Left renal pelvis (tissue), 4 donors: ENCODE measurements at places on chromosomes 6 and 20. TPM values are rescaled to one million over a fixed set of nuclear protein-coding genes. Genes with fewer than 3 reads are reported as not detected.

DNA sequence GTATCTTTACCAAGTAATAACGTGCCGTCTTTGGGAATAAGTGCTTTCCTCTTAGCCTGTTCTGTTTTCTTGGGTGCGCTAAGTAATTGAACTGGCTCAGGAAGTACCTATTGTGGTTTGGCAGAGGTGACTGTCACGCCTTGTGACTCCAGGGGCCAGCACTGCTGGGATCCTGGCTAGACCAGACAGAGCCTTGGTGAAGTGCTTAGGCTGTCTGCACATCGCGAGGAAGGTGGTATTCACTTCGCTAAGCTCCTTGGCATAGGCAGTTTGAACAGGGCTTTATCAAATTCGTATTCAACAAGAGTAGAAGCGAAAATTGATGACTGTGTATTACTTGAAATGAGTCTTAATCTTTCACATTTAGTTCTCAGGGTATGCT, 17.6 kb downstream of the PRDM1 start:
- no peak for DNase-seq

DNA sequence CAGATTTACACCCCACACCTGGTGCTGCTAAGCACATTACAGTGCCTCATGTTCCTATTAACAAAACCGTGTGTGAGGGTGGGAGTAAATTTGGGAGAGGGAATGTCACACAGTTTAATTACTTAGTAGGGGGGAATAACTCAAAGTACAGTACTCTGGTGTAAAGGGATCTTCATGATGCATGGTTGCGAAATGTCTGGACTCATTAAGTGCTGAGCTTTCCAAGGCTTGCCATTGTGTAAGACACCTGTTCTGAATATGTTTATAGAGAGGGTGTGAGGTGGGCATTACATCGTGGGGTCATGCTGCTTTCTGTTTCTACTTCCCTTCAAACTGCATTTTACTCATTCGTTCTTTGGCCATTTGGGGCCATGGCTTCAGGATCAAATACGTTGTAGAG, 181.2 kb downstream of the ADGRG6 start:
- DNase-seq: no peak

DNA sequence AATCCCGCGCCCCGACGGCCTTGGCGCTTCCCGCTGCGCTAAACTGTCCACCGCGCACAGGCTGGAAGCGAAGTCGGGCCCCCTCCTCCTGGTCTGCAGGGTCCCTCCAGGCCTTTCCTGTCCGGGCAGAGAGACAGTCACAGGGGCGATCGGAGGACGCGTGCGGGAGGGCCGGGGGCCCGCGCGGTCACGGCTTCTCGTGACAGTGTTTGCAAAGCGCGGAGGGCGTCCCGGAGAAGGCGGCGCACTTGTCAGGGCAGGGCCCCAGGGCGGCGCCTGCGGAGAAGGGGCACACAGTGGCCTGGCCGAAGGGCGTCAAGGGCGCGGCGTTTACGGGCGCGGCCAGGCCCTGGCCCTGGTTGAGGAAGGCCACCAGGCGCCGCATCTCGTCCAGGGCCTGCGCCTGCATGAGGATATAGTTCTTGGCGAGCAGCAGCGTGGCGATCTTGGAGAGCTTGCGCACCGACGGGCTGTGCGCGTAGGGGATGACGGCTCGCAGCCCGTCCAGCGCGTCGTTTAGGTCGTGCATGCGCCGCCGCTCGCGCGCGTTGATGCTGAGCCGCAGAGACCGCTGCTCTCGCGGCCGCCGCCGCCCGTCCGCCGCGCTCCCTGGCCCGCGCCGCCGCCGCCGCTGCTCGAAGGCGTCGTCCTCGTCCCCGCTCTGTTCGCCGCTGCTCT, 763 bp downstream of the BHLHE23 start:
- no peak for DNase-seq

- DNase-seq: no peak
Observed at GRCh38 chr20:39702701-39703349, 740.7 kb downstream of the DHX35 start.

DNA sequence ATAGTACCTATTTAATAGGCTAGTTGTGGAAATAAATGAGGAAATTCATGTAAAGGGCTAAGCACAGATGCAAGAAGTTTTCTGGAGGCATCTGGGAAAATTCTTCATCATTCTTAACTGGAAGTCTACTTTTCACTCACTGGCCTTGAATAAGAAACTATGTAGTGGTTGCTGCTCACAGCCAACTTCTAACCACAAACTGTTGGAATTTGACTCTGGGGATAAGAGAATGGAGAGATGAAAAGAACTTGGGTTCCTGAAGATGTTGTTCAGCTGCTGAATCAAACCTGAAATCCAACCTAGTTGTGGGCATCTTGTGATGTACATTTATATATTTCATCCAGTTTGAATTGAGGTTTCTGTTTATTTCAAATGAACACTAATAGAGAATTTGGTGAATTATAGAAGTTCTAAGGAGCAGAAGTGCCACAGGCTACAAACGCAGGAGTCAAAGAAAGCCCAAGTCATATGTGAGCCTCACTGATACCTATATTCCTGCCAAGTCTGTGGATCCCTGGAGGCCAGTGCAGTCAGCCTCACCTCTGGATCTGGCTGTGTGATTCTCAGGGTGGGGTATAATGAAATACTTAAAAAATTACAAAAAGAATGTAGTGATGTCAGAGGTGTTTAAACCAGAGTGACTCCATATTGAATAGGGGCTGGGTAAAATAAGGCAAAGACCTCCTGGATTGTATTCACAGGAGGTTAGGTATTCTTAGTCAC, 18.7 kb upstream of the MEI4 start:
- no peak for DNase-seq

Gene FNDC11
- 1.2 TPM for polyA plus RNA-seq

- DNase-seq: no peak
Observed at GRCh38 chr6:11609324-11610071, 71.9 kb downstream of the TMEM170B start.
